Activated CD4-positive, alpha-beta T cell treated with anti-CD3 and anti-CD28 coated beads, Interleukin-2, amount 10 ng/mL, durations not matched to agents 24 days and 14 days (primary cell): ENCODE measurements at places on chromosomes 16 and 17.

DNA sequence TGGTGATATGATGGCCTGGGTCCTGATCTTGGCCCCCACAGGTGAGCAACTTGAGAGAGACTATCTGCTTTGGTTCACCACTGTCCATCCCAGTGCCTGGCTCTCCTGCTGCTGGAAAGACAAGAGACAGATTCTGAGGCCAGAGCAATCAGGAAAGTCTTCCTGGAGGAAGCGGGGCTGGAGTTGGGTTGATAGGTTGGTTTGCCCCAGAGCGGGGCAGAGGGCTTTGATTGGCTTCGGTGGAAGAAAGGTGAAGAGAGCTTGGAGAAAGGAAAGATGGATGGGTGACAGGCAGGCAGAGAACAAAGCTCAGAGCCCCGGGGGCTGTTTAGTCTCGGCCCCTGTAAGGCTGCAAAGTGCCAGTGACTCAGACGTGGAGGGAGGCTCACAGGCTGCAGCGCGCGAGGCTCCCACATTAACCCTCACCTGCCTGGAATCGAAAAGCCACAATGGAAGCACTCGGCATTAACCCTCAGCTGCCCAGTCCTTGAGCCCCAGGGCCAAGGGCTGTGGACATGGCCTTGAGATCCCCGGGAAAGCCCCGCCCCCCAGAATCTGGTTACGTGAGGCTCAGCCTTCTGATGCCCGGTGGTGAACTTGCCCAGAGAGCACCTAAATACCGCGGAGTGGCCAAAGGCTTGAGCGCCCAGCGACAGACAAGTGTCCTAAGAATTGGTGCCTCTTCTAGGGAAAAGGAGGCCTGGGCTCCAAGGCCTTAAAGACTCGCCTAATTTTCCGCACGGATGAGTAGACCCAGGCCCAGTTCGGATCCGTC is 996 bp upstream of the CPNE2 start:
- H3K27ac ChIP-seq: peak overlapping the region; percentile 30
- peaks cover 9% of the 10 kb centered on the region for H3K4me1 ChIP-seq
- no peaks in the 10 kb centered on the region for H3K36me3 ChIP-seq
- peaks cover 24% of the 10 kb centered on the region for H3K27me3 ChIP-seq
- DNase-seq: no peak

GRCh38 chr16:68529931-68530701 is 9.0 kb upstream of the ZFP90 start:
- peaks cover 17% of the 10 kb centered on the region for H3K36me3 ChIP-seq
- H3K27me3 ChIP-seq: no peaks in the 10 kb centered on the region
- H3K4me3 ChIP-seq: peak overlapping the region; percentile 89
- H3K4me1 ChIP-seq: peaks cover 23% of the 10 kb centered on the region
- H3K27ac ChIP-seq: peak overlapping the region; percentile 79

- peaks cover 13% of the 10 kb centered on the region for H3K27me3 ChIP-seq
- H3K4me3 ChIP-seq: no peak overlapping the region
- DNase-seq: no peak
- H3K4me1 ChIP-seq: peaks cover 3% of the 10 kb centered on the region
These were observed 36.6 kb upstream of the EMP2 start for GRCh38 chr16:10616756-10617640.

- no peaks in the 10 kb centered on the region for H3K27me3 ChIP-seq
- DNase-seq: no peak
- no peak overlapping the region for H3K27ac ChIP-seq
- H3K4me3 ChIP-seq: no peak overlapping the region
- H3K4me1 ChIP-seq: peaks cover 2% of the 10 kb centered on the region
These were observed 26.6 kb downstream of the GSE1 start for GRCh38 chr16:85639529-85640253.

DNA sequence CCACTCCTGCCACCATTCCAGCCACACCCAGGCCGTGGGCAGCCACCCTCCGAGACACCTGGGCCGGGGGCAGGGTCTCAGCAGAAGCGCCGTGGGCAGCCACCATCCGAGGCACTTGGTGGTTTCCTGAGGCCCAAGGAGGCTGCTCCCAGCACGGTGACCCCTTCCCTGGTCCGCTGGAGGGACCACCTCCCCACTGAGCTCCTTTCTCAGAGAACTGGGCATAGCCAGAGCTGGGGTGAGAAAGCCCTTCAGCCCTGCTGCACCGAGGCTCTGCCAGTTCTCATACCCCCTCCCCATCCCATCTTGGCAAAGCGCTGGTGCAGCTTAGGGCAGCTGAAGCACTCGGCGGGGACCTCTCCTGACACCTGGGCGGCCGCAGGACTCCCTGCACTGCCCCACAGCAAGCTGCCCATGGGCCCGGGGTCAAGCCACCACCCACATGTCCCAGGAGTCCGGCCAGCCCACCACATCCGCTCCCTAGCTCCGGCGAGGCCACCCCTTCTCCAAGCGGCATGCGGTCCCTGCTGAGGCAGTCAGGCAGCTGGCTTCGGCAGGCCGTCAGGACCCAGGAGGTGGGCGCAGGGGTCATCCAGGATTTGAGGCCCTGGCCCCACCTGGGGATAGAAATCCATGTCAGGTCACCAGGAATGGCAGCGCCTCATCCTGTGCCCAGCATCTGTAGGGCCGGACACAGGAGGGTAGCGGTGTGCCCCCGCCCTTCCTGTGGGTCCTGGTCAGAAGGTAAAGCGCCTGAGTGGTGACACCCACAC is 1.3 kb upstream of the CYBA start:
- peaks cover 19% of the 10 kb centered on the region for H3K36me3 ChIP-seq
- H3K4me3 ChIP-seq: peak overlapping the region; percentile 48
- H3K27ac ChIP-seq: peak overlapping the region; percentile 96

DNA sequence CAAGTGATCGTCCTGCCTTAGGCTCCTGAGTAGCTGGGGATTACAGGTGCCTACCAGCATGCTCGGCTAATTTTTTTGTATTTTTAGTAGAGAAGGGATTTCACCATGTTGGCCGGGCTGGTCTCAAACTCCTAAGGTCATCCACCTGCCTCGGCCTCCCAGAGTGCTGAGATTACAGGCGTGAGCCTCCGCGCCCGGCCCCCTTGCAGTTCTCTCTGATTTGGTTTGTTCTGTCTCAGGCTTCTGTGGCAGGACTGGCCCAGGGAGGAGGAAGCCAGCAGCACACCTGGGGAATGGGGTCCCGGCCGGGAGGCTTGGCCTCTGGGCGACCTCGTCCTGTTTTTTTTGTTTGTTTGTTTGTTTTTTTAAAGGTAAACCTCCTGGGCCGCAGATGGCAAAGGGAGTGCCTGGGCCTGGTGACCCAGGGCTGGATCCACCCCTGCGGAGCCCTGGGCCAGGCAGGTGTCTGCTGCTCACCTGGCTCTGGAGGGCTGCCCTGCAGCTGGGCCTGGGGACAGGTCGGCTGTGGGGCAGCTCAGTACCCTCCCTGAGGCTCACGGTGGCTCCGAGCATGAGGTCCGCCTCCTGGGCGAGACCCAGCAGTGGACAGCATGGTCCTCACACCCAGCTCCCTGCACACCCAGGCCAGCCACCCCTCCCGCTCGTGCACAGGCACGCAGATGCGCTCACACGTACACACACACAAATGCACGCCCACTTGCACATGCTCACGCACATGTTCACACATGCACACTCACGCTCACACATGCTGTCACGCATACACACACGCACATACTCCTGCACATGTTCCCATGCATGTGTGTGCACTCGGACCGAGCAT is 3.3 kb upstream of the NUDT16L1 start:
- peaks cover 9% of the 10 kb centered on the region for H3K36me3 ChIP-seq
- peaks cover 5% of the 10 kb centered on the region for H3K4me1 ChIP-seq
- H3K27me3 ChIP-seq: no peaks in the 10 kb centered on the region
- H3K27ac ChIP-seq: no peak overlapping the region

DNA sequence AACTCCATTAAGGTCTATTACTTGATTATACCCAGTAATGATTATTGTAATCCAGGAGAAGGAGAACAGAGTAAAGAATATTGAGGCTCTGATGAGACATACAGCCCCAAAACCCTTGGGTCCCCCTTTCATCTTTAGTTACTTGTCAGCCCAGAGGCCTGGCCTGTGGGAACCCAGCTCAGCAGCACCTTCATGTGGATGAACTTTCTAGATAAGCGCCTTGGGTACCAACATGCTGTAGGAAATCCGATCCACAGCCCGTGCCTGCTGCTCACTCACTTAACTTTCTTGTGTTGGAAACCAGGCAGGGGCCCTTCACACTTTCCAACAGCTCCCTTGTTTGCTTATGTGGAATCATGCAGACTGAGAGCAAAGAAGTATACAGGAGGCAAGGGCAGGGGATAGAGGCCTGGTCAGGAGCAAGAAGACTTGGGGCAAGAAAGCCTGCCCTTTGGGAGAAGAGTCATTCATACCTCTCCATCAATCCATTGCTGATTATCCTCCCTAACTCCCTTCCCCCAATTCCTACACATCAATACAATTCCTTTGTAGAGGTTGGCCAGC is 64.0 kb upstream of the SOX9 start:
- H3K4me1 ChIP-seq: no peaks in the 10 kb centered on the region
- DNase-seq: no peak
- no peaks in the 10 kb centered on the region for H3K27me3 ChIP-seq
- H3K36me3 ChIP-seq: no peaks in the 10 kb centered on the region

GRCh38 chr16:85563515-85564276 is 49.4 kb upstream of the GSE1 start:
- H3K4me3 ChIP-seq: no peak overlapping the region
- H3K4me1 ChIP-seq: peaks cover 31% of the 10 kb centered on the region
- no peak for DNase-seq
- H3K36me3 ChIP-seq: peaks cover 5% of the 10 kb centered on the region
- no peak overlapping the region for H3K27ac ChIP-seq

DNA sequence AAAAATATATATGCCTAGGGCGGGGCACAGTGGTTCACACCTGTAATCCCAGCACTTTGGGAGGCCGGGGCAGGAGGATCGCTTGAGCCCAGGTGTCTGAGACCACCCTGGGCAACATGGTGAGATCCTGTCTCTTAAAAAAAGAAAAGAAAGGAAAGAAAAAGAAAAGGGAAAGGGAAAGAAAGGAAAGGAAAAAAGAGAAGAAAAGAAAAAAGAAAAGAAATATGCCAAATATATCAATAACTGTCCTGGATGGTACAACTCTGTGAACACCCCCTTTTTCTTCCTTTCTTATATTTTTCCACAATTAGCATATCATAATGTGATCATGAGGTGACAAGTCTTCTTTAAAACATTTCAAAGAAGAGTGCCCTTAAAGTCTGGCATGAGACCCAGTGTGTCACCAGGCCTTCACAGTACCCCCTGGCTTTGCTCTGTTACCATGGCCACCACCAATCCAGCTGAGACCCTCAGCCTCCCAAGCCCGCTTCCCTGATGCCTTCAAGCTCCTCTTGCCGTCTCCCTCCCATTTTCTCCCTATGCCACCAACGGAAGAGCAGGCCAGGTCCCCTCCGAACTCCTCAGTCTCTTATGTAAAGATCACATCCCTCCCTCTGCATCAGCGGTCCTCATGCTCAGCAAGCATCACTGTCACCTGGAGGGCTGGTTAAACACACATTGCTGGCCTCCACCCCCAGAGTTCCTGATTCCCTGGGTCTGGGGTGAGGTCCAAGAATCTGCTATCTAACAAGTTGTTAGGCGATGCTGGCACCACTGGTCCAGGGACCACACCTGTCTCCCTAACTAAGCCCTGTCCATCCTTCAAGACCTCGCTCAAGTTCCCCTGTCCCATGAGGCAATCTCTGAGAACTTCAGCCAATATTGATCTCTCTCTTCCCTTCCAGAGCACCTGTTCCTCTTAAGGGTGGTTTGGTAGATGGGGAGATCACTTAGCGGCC is 44.5 kb downstream of the CUEDC1 start:
- H3K27me3 ChIP-seq: peaks cover 17% of the 10 kb centered on the region
- no peak for DNase-seq
- H3K27ac ChIP-seq: no peak overlapping the region

DNA sequence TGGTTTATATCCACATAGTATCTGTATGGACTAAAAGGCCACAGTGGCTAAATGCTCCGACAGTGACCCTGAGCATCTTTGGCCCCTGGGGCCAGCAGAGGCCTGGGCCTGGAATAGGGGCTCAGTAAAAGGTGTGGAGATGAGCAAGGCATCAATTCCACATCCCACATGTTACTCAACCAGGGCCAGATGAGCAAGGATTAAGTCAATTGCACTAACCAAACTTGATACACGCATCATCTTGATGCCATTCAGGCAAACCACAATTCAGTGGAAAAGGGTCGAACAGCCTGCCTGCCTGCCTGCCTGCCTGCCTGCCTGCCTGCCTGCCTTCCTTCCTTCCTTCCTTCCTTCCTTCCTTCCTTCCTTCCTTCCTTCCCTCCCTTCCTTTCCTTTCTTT is 53.5 kb upstream of the DNAJA2 start:
- no peak overlapping the region for H3K27ac ChIP-seq
- no peak for DNase-seq
- no peaks in the 10 kb centered on the region for H3K36me3 ChIP-seq
- H3K27me3 ChIP-seq: no peaks in the 10 kb centered on the region
- no peak overlapping the region for H3K4me3 ChIP-seq

DNA sequence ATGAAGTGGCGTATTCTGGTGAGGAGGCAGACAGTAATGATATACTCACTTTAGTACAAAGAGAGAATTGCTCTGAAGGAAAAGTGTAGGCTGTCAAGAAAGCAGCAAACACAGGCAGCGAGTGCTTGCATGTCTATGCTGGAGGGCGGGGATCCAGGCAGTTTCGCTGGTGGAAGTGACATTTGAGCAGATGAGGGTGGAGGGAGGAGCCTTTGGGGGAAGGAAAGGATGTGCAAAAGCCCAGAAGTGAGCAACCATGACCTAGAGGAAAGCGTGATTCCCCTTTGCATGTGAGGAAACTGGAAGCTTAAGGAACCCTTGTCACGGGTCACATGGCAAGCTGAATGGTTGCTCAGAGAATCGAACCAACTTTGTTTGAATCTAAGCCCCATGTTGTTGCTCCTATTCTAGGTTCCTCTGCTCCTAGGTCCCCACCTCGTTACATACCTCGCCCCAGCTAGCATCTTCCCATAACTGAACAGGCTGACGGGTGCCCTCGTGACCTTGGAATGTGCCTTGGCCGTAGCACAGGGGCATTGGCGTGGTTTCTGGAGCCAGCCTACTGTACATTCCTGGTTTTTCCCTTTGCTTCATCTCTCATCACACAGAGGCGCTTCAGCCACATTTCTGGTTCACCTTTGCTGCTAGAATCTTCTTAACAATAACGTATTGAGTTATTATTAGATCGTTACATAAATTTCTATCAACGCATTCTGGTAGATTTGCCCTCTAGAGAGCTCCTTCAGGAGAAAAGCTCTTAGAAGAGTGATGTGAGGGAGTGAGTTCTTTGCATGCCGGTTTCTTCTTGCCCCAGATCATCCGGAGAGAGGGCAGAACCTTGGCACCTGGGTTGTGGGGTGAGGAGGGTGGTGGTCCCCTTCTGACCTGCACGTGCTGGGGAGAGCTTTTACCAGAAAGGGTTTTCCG is 191.8 kb downstream of the SNX29 start:
- no peaks in the 10 kb centered on the region for H3K27me3 ChIP-seq
- no peaks in the 10 kb centered on the region for H3K36me3 ChIP-seq
- H3K4me1 ChIP-seq: peaks cover 3% of the 10 kb centered on the region
- DNase-seq: no peak

GRCh38 chr16:70689035-70689969 is 3.4 kb upstream of the MTSS2 start:
- peaks cover 14% of the 10 kb centered on the region for H3K27me3 ChIP-seq
- DNase-seq: no peak
- H3K4me3 ChIP-seq: no peak overlapping the region
- no peak overlapping the region for H3K27ac ChIP-seq

GRCh38 chr16:48194828-48195556 is 39.2 kb upstream of the ABCC12 start:
- H3K36me3 ChIP-seq: no peaks in the 10 kb centered on the region
- peaks cover under 1% of the 10 kb centered on the region for H3K4me1 ChIP-seq
- H3K27ac ChIP-seq: no peak overlapping the region
- H3K4me3 ChIP-seq: no peak overlapping the region
- H3K27me3 ChIP-seq: peaks cover 3% of the 10 kb centered on the region
- no peak for DNase-seq
